ENCODE measurements at places on chromosomes 6 and 20.

DNA sequence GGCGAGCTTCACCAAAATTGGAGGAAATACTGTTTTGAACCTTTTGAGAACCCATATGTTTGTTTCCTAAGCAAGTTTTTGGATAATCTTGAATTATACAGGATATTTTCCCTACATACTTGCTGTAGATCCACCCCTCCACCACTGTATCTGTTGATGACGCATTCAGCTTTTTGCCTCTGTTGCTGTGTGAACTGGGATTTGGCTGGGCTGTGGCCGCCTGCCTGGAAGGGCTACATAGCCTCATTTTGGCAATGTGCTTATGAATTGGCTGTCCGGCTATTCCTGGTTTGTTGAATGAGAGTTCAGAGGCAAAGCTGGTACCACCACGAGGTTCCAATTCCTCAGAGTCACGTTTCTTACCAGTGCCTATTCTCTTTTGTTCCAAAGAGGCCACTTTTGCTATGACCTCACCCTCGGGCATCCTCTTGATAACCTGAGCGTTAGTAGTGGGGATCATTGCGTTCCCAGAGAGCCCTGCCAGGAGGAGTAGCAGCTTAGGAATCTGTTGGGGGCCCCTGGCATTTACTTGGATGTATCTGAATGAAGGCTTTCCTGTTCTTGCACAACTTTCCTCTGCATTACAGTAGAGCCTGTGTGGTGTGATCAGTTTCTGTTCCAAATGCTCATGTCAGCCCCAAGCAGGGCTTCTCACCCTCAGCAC, 6.4 kb downstream of the FAM83D start:
- DNase-seq, result no peak

- DNase-seq, result no peak
Observed at GRCh38 chr6:24950218-24950941, 14.6 kb upstream of the RIPOR2 start.

DNA sequence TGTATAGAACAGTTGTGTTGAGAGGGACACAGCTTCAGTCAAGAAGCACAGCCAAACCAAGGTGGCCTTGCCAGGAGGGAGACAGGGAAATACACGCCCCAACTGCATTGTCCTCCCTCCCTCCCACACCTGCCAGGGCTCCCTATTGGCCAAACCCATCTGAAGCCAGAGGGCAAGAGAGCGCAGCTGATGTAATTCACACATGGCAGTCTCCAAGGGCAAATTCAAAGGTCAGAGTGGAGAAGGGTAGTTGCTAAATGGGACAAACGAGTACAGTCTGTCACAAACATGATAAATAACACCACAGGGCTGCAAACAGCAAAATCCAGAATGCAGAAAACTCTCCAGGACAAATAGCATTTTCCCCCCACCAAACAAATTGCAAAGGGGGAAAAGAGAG, 23.2 kb upstream of the PPP1R16B start:
- DNase-seq, result no peak

- no peak for DNase-seq
Observed at GRCh38 chr6:54010340-54011276, 100.6 kb upstream of the MLIP start.

DNA sequence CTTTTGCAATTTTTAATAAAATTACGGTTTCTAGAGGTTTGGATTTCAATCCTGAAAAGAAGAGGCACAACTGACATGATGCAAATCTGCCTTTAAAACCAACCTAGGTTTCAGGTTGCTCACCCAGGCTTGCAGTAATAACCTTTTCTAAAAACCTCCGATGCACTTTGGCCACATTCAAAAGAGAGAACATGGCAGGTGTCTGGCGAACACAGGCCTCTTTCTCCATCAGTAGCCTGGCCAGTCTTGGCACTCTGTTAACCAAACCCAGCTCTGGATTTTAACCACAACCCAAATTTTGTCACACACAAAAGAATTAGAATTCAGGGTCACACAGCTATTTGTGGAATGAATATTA, 55.8 kb upstream of the MAFB start:
- no peak for DNase-seq

DNA sequence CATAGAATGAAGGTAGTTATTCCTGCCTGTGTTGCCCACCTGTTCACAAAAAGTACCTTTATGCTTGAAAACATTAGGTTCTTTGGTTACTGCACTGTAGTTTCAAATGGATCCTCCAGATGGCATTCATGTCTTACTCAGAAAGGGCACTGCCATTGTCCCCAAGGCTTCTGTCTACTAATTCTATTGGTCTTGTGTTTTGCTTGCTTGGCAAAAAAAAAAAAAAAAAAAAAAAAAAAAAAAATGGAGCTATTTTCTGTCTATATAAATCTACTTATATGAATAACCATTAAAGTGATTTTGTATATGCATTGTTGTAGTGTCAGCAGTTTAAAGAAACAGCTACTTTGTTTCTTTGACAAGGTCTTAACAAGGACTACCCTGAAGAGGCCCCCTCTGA, 12.7 kb upstream of the EFHC1 start:
- DNase-seq, result peak; percentile 43

DNA sequence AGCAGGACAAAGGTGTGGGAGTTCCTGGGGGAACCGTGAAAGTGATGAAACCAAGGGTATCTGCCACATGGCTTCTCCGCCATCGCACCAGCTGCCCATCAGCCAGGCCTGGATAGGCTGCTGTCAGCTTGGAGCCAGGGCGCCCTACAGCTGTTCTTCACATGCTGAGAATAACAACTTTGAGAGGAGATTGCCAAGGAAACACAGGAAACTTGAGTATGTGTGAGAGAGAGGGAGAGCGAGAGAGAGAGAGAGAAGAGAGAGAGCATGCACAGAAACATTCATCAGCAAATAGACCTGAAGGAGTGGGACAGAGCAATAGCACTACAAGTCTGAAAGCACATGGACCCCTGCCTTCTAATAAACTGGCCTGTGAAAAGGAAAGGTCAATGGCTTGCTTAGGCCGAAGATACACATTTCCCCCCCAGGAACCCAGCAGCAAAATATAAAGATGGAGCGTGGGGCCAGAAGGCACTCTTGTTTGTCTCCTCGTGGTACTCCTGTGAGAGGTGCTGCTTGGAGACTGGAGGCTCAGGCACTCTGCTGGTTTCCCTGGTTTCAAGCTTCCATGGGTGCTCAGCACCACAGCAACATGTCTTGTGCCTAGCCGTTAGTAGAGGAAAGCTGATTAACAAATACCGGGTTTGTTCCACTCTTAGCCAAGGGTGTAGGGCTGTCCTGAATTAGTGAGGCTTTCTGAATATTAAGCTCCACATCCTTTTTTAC, 53.0 kb downstream of the SNAP25 start:
- DNase-seq, result no peak

- no peak for DNase-seq
Observed at GRCh38 chr6:100339574-100340255, 125.0 kb downstream of the SIM1 start.

GRCh38 chr6:69813508-69813907, 16.7 kb upstream of the LMBRD1 start:
- peak; percentile 12 for DNase-seq

- no peak for DNase-seq
Observed at GRCh38 chr20:63319164-63320040, 26.4 kb downstream of the COL20A1 start.

DNA sequence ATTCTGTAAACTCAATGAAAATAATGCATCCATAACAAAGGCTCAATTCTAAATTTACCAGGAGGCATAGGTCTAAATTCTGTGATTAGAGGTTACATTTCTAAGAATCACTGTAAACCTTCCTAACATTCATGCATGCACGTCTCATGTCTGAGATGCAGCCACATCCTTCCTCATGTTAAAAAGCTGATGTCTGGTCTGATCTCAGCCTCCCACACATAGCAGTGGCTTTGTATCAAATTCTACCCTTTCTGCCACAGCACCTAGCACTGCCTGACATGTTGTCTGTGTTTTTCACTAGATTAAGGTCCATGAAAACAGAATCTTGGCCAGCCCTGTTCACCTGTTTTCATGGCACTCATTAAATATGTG, 171.1 kb downstream of the WDR27 start:
- DNase-seq, result peak; percentile 27
